ENCODE measurements at places on chromosomes 12 and 14.

DNA sequence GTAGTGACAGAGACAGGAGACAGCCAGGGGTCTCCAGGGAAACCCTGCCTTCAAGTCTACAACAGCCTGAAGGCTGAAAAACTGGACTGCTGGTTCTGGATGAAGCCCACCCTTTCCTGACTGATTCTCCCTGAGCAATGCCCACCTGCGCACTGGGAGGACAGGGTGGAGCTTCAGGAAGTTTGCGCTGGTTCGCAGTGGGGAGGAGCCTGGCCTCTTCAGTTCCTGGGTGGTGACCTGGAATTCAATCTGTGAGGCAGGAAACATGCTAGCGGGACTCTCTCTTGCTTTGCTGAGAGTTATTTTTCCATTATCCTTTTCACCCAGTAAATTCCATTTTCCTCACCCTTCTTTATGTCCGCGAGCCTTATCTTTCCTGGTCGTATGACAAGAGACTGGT lies 600.8 kb downstream of the TRHDE start:
- DNase-seq = no peak

GRCh38 chr14:54610051-54610977 lies 43.4 kb downstream of the SAMD4A start:
- no peak for DNase-seq

DNA sequence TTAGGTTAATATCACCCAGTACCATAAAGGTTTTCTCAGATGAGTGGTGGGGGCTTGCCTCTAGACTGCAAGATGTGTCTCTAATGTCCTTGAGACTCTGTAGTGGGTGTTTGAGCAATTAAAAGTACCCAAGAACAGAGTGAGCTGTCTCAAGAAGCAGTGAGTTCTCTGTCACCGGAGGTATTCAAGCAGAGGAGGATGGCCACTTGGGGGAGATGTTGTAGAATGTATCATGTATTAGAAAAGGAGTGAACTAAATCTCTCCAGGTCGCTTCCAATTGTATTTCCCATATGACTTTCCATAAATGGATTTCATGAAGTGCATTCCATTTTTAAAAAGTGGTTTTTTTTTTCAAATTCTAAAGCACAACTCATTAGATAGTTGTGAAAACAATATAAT lies 35.0 kb downstream of the SLC17A8 start:
- no peak for DNase-seq

- no peak for DNase-seq
Measured at GRCh38 chr12:30082381-30082780, 298.6 kb upstream of the TMTC1 start.

- DNase-seq = no peak
Measured at GRCh38 chr14:21749306-21749868, 75.8 kb upstream of the OR4E1 start.

- no peak for DNase-seq
Measured at GRCh38 chr12:5200278-5201087, 156.8 kb downstream of the KCNA5 start.

- DNase-seq = no peak
Measured at GRCh38 chr12:98344046-98344930, 171.1 kb upstream of the TMPO start.
